ENCODE measurements at places on chromosomes 5 and 9.

GRCh38 chr5:9699681-9700080 is 69.5 kb upstream of the TAS2R1 start:
- no peak for DNase-seq

GRCh38 chr5:71977311-71977710 is 130.0 kb upstream of the MAP1B start:
- DNase-seq, result no peak

DNA sequence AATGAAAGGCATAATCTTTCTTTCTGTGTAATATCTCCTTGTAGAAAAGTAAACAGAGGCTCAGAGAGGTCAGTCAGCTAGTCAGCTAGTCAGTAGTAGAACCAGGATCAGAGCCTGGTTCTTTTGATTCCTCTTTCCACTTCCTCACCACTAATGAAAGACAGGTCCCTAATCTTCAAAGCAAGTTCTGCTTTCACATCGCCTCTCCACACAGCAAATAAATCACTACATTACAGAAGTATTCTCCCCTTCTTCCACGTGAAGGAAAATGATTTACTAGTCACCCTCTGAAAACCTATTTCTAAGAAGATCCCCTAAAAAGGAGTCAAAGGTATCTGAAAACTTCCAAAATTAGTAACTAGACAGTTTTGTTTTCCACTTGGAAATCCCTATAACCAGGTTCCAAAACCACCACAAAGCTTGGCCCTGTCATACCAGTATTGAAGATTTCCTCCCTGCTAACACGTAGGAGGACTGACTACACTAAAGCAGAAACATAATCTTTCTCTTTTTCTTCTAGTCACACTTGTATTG is 140.5 kb upstream of the TARS1 start:
- no peak for DNase-seq

- no peak for DNase-seq
These were observed 100.9 kb downstream of the PRKACG start for GRCh38 chr9:68913054-68913453.

- no peak for DNase-seq
These were observed 322.2 kb upstream of the GRIA1 start for GRCh38 chr5:153168241-153168640.

GRCh38 chr9:87678650-87679355 is 47.1 kb upstream of the CTSL start:
- no peak for DNase-seq

DNA sequence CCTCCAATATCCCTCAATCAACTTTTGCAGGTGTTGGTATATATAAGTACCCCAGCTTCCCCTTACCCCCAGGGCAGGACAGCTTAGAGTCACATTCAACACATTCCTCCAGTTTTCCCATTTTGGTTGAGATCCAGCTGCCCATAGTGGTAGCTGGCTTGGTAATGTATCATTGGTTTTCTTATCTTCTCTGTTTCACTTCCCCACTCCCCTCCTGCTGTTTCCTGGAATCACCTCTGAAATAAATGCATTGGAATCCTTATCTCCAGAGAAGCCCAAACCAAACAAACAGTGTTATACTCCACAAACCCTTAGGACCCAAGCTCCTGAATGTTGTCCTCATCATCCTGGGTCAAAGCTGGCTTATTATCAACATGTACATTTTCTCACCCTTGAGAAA is 184.8 kb downstream of the TMEM38B start:
- DNase-seq, result no peak

- no peak for DNase-seq
These were observed 2.9 kb upstream of the ICE1 start for GRCh38 chr5:5419291-5420210.

DNA sequence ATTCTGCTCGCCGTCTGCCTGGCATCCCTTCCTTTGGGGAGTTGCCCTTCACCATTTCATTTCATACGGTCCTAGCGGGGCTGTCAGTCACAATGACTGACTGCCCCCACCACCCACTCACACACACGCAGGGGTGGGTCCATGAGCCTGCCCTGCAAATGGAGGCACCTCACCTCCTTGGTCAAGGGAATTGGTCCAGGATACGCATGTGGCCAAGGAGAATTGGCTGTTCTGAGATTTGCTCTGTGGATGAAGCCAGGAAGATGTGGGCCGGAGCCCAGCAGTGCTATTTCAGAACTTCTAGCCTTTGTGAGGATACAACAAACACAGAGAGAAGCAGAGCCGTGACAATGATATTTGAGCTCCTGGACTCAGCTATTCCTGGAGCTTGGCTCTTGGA is 17.0 kb downstream of the C1QTNF2 start:
- DNase-seq, result no peak

- no peak for DNase-seq
These were observed 106.0 kb upstream of the LRRTM2 start for GRCh38 chr5:138981131-138981530.

DNA sequence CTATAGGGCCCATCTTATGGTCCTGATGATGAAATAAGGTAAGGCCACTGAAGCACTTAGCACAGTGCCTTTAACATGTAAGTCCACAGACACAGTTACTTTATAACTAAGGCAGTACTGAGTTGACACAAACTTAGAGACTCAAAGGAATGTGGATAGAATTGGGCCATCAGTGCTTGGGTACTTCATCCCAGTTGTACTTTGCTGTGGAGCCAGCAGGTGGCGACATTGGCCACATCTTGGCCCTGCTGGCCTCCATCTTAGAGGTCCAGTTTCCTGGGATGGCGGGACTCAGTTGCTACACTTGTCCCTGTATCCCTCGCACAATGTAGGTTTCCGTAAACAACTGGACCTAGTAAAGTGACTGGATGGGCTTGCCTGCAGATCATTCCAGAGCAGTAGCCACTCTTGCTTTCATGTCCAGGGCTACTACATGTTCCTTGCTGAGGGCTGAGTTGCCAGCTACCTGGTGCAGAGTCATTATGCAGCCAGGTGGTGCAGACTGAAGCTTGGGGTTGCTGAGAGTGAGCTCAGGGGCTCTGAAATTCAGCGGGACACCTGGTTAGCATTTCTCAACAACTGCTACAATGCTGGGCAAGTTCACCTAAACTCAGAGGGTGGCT is 10.6 kb downstream of the MTAP start:
- peak; percentile 56 for DNase-seq

DNA sequence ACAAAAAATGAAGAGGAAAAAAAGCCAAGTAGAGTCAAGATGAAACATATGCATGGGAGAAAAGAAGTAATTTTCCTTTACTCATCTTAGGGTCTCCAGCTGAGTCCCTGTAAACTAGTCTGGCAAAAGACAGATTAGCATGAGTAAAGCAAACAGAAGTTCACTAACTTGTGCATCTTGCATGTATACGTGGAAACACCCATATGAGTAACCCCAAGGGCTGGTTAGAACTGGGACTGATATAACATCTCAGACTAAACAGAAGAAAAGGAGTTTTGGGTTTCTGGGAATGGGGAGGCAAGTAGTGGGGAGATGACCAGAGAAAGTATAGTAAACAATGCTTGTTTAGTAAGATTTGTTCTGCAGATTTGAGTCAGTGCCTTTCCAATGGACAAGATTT is 20.1 kb upstream of the GLDC start:
- DNase-seq, result no peak

DNA sequence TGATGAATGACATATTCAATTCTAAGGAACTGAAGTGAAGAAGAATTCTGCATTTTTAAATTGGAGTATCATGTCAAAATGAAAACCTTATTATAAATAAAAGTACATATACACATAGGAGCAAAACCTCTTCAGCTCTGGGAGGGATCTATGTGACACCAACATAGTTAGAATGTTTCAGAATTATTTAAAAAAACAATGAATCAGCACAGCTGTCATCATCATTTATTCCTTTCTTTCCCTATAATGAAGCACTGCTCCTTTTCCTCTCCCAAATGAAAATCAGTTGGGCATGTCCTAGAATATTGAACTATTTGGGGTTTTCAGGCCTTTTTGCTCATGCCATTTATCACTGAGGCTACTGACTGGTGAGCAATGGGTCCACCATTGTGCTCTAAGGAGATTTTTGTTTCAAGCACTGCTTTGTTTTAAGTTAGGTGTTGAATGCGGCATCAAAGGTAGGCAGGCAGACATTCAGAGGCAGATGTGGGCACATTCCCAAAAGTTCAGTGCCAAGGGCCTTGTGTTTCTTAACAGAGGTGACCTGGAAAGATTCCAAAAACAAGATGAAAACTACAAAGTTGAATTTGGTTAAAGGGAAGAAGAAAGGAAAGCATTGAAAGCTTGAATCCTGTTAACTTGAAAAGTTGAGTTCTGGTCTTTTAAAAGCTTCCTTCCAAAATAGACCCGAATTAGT is 126.4 kb upstream of the ADAMTSL1 start:
- no peak for DNase-seq

- DNase-seq, result no peak
These were observed at the start of gene SYK for GRCh38 chr9:90801241-90801972. Gene SYK, plus strand, starts transcription at chr9:90801819. Its CDS starts 42,080 bp downstream, at chr9:90843899.

DNA sequence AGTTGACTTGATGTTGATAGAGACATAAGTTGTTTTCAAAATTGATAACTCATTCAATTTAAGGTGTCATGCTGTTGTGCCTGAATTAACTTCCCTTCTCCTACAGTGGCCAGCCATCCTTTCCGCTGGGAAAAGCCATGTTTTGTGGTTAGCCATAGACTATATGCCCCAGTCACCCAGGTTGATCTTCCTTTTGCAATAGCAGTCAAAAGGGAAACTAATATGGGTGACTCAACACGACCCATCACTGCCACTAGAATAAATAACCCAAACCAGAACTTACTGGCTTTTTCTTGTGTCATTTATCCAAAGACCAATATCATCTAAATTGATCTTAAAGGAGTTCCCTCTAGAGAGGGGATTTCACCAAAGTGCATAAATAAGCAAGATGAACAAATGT is 87.4 kb downstream of the PTCD2 start:
- DNase-seq, result no peak

- no peak for DNase-seq
These were observed 155.5 kb downstream of the GNAQ start for GRCh38 chr9:77876091-77876490.

- no peak for DNase-seq
These were observed 63.8 kb downstream of the GHR start for GRCh38 chr5:42487077-42487476.

DNA sequence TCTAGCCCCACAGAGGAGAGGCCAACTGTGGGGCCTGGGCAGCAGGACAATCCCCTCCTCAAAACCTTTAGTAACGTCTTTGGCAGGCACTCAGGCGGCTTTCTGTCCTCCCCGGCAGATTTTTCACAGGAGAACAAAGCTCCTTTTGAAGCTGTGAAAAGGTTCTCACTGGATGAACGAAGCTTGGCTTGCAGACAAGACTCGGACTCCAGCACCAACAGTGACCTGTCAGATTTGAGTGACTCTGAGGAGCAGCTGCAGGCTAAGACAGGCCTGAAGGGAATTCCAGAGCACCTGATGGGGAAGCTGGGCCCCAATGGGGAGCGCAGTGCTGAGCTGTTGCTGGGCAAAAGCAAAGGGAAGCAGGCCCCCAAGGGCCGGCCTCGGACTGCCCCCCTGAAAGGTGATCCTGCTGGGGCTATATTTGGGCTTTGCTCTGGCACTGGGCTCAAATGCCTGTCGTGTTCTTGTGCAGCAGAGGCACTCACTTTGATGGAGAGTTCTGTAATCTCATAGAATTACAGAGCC is 39.4 kb downstream of the KDM3B start:
- DNase-seq, result no peak

DNA sequence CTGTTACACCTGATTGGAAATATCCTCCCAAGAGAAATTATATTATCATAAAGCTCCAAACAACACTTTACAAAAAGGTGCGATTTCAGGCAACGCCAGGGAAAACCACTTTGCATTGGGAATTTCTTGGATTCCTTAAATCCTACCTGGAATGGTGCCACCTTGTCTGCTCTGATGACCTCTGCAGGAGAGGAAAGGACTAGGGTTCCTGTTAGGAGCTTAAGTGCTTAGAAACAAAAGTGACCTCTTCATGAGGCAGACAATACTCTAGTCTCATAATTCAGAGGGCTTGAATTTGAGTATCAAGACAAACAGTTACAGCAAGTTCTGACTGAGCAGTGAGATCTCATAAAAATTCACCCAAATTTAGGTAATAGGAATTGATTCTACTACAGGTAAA is 33.9 kb upstream of the GLIS3 start:
- no peak for DNase-seq

GRCh38 chr9:110143950-110144545 is 63.9 kb downstream of the C9orf152 start:
- DNase-seq, result peak; percentile 68

- DNase-seq, result no peak
These were observed 290.5 kb downstream of the CCDC171 start for GRCh38 chr9:15843316-15843715.

GRCh38 chr5:76400466-76400865 is 2.6 kb upstream of the IQGAP2 start:
- DNase-seq, result no peak

DNA sequence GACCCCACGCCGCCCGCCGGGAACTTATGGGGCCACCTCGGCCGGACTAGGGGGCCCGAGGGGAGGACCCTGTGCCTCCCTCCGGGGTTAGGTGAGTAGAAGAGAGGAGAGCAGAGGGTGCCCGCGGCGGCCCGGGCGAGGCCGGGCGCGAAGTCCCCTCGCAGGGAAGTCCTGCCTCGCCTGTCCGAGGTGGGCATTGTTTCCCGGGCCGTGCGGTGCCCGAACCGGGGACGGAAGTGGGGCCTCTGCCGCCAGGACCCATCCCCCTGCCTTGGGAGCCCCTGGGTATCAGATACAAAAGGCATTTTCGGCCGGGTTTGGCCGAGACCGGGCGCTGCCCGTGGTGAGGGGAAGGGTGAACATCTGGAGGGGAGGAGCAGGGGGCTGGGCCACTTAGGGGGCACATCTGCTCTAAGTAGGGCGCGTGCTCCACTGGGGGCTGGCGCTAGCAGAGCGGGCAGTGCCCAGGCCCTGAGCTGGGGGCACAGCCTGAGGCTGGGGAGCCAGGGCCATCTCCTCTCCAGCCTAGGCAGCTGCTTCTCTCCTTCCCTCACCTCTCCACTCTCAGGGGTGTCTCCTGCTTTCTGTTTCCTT is 48.2 kb downstream of the DAB2IP start:
- DNase-seq, result no peak

DNA sequence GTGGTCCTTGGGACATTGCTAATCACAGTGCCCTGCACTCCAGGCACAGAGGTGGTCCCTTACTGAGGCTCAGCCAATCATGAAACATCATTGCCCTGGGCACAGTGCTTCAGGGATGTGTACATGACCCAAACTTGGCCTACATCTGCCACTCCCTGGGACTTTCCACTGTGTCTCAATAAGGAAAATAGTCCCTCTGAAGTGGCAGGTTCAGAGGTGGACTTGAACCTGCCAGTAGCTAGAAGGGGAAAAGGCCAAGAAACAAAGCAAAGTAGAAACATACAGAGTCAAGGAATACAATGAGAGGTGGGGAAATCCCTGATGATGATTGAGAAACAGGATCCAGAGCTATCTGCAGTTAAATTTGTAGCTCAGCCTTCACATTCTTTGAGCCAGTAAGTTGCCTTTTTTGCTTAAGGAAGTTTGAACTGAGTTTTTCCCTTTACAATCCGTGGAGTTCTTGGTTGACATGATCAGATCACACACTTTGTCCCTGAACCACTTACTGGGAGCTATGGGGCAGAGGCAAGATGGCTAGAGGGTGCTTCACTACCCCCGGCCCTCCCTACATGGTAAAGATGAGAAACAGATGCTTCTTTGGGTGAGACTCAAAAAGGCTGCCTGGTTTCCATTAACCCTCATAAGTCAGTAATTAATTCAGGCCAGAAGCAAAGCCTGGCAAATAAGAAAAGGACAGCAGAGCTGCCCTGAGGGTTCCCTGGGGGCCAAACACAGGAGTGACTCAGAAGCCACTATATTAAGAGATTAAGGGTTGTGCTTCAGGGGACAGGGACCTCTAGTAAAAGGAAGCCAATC is 57.6 kb downstream of the SH3TC2 start:
- no peak for DNase-seq

- DNase-seq, result no peak
These were observed 290.9 kb downstream of the CDK5RAP2 start for GRCh38 chr9:120289098-120289497.

- DNase-seq, result no peak
These were observed 317.2 kb upstream of the GRAMD2B start for GRCh38 chr5:126106029-126106428.

Measured in T-helper 2 cell (primary cell).